ENCODE measurements at places on chromosomes 1 and 21.
A peak's percentile ranks its signal among the peaks of the same experiment; 100 is the strongest.

GRCh38 chr21:44455524-44456213 lies 359 bp downstream of the LRRC3 start:
- ATAC-seq: peak; percentile 53

DNA sequence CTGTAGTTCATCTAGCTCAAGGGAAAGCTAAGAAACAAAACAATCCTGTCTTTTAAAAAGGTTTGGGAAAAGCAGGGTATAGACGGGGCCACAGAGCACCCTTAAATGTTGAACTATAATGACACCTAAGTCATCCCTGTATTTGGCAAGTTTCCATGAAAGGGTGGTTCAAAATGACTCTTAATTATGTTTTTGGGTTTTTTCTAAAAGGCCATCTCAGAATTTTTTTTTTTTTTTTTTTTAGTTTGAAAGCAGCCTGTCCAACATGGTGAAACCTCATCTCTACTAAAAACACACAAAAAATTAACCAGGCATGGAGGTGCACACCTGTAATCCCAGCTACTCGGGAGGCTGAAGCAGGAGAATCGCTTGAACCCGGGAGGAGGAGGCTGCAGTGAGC lies 22.2 kb downstream of the TOMM20 start:
- ATAC-seq: no peak

DNA sequence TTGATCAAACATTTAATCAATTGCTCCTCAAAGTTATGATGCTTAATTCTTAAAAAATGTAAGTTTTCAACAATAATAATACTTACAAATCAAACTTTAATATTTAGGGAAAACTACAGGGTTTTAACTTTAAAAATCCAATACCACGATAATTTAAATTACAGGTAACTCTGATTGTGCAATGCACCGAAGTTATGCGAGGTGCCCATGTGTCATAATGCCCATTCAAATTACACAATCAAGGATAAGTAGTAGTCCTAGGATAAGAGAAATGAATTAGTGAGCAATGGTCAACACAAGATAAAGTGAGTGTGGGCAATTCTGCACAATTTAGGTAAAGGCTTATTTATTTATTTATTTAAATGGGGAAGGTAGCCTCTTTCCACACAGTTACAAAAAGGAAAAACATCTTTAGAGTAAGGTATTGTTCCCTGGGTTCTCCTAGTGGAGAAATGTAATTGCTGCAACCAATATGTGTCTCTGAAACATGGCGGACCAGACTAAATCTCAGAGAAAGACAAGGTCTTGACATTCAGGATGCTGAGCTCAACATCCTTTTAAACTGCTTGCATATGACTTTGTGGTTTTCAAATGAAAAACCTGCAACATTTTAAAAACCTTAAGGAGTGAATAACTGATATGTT lies 164.2 kb downstream of the TTLL7 start:
- ATAC-seq: no peak

DNA sequence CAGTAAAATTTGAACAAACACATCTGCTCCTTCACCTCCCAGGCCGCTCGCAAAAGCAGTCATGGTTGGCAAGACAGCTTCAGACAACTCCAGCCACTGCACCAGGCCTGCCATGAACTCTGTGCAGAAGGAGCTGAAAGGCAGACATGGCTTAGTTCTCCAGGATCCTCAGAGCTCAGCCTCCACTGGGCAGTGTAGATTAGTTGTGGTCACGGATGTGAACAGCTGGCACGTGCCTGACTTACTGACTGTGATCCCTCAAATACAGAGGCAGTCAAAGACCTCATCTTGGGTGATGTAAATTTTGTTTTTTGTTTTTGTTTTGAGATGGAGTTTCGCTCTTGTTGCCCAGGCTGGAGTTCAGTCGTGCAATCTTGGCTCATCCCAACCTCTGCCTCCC lies 28.4 kb downstream of the TMCO4 start:
- no peak for ATAC-seq

DNA sequence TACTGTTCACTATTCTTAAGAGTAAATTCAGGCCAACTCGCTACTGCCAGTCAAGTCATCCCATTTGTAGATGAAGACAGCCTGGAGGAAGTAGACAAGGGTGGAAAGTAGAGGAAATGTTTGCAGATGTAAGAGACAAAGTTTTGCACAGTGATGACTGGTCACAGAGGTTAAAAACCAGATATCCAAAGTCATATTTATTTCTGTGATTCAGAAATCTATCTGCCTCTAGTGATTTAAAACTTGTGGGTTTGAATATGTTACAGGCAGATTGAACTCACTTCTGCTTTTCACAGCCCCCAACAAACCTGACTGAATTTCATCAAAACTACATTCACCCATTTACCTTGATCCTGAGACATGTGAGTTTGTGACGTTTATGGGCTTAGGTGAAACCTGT lies 484.7 kb upstream of the C1orf87 start:
- ATAC-seq: no peak

- ATAC-seq: no peak
These were observed 108.3 kb upstream of the USH2A start for GRCh38 chr1:216531263-216532239.

GRCh38 chr1:6163191-6163972 lies 16.7 kb downstream of the CHD5 start:
- ATAC-seq: no peak

DNA sequence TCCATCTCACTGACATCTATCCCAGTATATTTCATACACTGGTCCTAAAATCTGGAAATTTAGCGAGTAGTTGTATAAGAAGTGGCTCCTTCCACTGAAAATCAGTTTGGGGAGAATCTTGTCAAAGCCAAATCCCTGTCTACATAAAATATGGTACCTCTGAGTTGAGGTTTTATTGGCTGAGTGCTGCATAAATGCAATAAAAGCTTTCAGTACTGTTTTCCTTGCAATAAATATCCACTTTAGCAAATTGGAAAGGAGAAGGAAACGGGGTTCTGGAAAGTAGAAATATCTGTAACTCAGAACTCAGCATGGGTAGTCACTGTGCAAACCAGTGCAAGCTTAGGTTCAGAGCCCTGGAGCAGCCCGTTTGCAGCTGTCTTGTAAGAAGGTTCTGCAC lies 580.2 kb downstream of the SMYD3 start:
- no peak for ATAC-seq

DNA sequence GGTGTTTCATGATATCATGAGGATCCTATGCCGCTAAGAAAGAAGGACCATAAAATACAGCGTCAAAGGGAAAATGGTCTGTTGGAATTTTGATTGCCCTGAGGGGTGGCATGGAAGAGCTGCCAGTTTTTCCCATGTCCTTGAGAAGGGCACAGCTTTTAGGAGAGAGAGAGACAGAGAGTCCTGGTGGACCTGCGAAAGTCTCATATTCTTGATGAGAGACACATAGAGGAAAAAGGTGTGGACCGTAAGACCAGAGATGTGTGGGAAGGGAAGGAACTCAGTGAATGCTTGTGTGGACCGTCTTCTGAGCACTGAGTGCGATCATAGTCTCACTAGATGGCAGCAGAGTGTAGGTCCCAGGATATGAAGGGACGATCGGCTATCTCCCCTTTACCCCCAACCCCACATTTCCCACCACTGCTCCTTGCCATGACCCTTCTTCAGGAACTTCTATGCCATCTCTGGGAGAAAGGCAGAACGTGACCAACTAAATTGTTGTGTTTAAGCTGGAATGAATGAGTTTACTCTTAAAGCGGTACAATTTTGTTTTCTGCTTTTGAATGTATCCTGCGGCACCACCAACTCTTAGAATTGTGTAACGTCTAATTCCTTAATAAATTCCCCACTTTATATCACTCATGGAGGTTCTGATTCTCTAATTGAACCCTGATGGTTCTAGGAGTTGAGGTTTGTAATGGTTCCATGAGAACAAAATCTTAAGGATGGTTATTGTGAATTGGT lies 117.7 kb downstream of the CTH start:
- peak; percentile 38 for ATAC-seq

DNA sequence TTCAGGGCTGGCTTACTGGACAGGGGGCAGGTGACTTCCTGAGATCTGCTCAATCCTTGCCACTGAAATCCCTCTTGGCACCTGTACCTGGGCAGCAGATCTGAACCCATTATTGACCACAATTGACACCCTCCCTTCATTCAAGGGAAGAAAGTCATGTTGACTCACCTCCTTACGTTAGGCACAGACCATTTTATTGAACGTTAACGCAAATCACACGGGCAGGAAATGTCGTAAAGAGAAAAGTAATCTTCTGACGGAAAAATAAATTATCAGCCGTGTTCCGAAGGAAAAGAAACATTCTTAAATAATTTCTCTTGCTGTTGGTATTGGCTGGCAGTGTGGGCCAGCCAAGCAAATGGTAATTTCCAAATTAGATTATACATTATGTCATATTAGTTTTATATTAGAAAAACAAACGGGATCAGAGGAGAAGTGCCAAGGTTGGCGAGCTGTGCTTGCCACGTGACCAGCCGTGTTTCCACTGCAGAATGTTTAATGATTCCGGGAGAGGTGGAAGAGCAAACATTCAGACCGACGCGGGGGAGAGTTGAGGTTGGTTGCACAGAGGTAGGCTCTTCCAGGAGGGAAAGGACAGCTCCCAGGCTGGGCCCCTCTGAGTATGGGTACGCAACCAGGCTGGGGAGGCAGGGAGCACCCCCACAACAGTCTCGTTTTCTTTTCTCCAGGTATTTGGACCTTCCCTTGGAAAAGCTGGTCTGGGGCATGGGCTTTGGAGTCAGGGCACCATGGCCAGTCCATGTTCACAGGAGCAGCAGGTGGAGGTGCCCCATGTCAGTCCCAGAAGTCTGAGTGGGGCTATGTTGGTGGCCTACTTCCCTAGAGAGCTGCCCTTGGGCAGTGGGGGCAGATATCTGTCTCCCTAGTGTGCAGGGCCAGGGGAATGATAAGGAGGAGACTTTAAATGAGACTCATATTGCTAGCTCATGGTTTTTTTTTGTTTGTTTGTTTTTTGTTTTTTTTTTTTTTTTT lies 121.1 kb downstream of the FOXD2 start:
- no peak for ATAC-seq

DNA sequence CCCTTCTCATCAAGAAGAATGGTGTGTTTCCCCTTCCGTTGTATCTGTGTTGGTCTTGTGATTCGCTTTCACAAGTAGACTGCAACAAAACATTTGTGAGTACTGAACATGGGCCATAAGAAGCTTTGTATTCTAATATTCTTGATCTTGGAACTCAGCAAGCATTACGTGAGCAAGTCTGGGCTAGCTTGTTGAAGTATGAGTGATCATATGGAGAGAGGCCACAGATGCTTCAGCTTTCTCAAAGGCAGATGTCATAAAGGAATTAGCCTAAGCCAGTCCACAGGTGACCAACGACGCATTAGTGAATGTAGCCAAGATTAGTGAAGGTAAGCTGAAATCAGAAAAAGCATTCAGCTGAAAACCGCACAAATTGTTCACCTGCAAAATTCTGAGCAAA lies 609.6 kb upstream of the NEGR1 start:
- ATAC-seq: no peak

DNA sequence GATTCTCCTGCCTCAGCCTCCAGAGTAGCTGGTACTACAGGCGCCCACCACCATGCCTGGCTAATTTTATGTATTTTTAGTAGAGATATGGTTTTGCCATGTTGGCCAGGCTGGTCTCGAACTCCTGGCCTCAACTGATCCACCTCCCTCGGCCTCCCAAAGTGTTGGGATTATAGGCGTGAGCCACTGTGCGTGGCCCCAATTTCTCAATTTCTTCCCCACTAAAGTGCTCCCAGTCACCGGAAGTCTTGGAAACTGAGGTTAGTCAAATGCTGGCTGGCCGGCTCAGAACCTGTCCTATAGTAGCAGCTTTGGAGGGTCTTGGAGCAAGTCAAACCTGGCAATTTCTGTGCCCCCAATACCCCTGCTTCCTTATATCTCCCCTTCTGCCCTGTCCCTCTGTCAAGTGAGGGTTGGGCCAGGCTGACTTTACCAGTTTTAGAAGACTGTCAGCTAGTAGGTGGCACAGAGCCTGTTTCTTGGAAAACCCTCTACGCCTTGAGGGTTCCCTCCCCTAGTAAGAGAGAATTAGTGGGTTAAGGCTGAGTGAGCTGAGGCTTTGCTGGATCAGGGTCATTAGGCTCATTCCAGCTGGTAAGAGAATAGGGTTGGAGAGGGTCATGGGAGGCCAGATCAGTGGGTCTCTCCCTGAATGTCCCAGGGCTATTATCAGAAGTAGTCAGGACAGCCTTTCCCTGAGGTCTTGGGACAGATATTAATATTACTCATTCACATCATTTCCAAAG lies 8.3 kb upstream of the EPB41 start:
- no peak for ATAC-seq

DNA sequence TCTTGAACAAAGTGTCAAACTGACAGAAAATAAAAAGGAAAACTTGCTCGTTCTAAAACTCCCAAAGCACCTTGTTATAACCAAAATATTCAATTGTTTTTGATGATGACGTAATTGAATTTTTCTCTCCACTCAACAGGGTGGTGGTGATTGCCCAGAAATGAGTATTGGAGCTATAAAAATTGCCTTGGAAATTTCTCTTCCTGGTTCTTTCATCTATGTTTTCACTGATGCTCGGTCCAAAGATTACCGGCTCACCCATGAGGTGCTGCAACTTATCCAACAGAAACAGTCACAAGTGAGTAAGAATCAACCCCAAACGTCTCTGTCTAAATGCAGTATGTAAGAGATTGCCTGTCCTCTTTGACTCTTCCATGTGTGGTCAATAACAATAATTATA lies 130.1 kb downstream of the HMCN1 start:
- ATAC-seq: no peak

DNA sequence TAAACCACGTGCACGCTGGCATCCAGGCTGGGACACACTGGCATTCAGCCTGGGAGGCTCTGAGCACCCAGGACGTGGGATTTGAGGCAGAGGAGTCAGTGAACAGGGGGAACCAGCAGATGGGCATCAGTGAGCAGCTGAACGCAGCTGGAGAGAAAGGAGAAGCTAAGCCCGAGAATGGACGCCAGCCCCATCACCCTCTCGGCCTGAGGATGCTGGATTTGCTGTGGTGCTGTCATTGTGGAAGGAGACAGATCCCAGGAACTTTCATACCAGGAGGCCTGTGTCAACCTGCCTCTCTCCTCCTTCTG lies 132.8 kb downstream of the PGBD5 start:
- no peak for ATAC-seq

GRCh38 chr1:34685225-34685624 lies 69.6 kb upstream of the GJB5 start:
- ATAC-seq: no peak

DNA sequence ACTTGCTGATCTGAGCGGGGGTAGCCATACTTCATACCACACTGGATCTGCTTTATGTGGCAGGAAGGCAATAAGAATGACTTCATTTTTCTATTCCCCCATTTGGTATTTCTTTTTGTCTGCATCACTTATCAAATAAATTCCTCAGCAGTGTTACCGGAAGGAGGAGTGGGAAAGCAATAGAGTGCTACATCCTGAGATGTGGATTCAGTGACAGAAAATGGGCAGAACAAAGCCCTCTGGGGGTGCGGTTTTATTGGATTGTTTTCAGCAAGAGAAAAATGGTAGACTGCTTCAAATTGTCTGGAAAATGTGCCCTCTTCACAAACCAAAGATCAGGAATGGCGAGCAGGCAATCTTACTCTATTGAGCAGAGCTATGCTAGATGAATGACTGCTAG lies 751.9 kb upstream of the NEGR1 start:
- no peak for ATAC-seq

- no peak for ATAC-seq
These were observed 62.3 kb downstream of the S1PR1 start for GRCh38 chr1:101299141-101299540.

Data from activated CD4-positive, CD25-positive, alpha-beta regulatory T cell treated with anti-CD3 and anti-CD28 coated beads, Interleukin-2, amount 50 U/mL, for 24 hours (primary cell).